Stimulated activated CD4-positive, alpha-beta T cell treated with anti-CD3 and anti-CD28 coated beads, TNF-alpha, amount 100 ng/mL, for 24 hours (primary cell): ENCODE measurements at places on chromosomes 6 and 20.
A peak's percentile ranks its signal among the peaks of the same experiment; 100 is the strongest.

- DNase-seq: no peak
These were observed 399.7 kb upstream of the ADGRB3 start for GRCh38 chr6:68235326-68235784.

- no peak for DNase-seq
These were observed 174.9 kb downstream of the CD109 start for GRCh38 chr6:73870907-73871306.

GRCh38 chr6:167956983-167957492 is 40.4 kb upstream of the KIF25 start:
- no peak for DNase-seq

GRCh38 chr20:40766790-40767614 is 78.0 kb upstream of the MAFB start:
- DNase-seq: no peak

GRCh38 chr6:42987533-42988451 is 3.4 kb downstream of the PPP2R5D start:
- no peak for DNase-seq

- no peak for DNase-seq
These were observed 181.9 kb downstream of the GMDS start for GRCh38 chr6:2063547-2063946.

DNA sequence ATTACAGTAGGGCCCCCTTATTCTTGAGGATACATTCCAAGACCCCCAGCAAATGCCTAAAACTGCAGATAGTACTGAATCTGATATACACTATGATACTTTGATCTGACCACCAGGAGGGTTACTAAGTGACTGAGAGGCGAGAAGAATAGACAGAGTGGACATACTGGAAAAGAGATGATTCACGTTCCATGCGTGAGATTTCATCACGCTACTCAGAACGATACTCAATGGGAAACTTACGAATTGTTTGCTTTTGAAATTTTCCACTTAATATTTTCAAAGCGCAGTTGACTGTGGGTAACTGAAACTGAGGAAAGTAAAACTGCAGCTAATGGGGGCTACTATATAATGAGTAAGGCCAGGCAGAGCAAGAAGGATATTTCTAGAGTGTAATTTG is 60.8 kb downstream of the STX11 start:
- DNase-seq: no peak

DNA sequence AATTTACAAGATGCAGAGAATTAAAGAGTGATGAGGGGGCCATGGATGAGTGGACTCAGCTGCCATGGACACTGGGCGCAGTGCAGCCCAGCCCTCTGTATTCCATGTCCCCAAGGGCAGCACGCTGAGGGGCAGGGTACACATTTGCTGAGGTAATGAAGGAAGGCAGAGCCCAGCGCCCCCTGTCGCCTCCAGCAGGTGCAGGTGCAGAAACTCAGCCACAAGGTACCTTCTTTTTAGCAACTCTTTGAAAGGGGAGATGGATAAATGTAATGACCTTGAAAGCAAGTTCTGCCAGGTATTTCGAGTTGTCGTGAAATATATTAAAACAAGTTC is 7.1 kb downstream of the CD93 start:
- no peak for DNase-seq

GRCh38 chr20:21048841-21049273 is 57.3 kb downstream of the LINC00237 start:
- DNase-seq: no peak

- DNase-seq: no peak
These were observed 469.8 kb upstream of the FLRT3 start for GRCh38 chr20:14807224-14807623.

DNA sequence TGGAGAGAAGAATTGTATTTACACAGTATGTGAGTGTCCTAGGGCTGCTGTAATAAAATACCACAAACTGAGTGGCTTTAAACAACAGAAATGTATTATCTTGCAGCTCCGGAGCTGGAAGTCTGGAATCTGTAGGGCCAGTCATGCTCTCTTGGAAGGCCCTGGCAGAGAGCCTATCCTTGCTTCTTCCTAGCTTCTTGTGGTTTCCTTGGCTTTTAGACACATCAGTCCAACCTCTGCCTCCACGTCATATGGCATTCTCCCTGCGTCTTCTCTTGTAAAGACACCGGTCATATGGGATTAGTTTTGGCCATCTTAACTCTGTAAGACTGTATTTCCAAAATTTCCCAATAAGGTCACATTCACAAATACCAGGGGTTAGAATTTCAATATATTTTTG is 10.8 kb downstream of the FNDC1 start:
- no peak for DNase-seq

GRCh38 chr6:110482774-110483400 is 6.5 kb upstream of the SLC22A16 start:
- DNase-seq: no peak

DNA sequence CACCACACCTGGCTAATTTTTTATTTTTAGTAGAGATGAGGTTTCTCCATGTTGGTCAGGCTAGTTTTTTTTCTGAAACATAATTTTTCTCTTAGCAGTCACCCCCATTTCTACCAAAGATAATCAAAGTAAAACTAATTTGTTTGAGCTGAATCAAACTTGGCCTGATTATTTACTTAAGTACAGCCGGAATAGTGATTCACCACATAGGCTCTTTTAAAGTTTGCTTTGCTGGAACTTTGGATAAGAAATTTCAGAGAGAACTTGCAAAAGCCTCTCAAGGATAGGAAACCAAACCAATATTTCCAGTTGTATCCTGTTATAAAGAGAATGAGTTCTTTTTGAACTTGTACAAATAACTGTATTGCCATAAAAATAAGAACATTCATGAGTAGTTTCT is 105.0 kb upstream of the SYNCRIP start:
- DNase-seq: no peak

- DNase-seq: peak; percentile 49
These were observed 108.2 kb upstream of the GMDS start for GRCh38 chr6:2353412-2354137.

DNA sequence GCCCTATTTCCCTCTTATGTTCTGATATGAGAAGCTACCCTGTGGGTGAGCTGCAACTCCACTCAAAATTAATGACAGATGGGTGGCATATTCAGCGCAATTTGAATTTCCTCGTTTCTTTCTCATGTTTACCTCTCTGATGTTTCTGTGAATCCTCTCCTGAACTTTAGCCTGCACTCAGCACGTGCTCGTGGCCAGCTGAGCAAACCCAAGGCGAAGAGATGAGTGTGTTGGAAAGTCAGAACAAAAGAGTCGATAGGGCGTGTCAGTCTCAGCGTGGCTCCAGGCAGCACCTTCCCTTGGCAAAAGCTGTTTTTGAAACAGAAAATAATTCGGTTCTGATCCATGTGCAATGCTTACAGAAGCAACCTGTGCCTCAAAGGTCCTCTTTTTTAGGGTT is 226.1 kb upstream of the GMDS start:
- DNase-seq: no peak

GRCh38 chr20:51715163-51715855 is 52.9 kb downstream of the ATP9A start:
- DNase-seq: no peak

- no peak for DNase-seq
These were observed 62.2 kb upstream of the NUP153 start for GRCh38 chr6:17768881-17769280.

DNA sequence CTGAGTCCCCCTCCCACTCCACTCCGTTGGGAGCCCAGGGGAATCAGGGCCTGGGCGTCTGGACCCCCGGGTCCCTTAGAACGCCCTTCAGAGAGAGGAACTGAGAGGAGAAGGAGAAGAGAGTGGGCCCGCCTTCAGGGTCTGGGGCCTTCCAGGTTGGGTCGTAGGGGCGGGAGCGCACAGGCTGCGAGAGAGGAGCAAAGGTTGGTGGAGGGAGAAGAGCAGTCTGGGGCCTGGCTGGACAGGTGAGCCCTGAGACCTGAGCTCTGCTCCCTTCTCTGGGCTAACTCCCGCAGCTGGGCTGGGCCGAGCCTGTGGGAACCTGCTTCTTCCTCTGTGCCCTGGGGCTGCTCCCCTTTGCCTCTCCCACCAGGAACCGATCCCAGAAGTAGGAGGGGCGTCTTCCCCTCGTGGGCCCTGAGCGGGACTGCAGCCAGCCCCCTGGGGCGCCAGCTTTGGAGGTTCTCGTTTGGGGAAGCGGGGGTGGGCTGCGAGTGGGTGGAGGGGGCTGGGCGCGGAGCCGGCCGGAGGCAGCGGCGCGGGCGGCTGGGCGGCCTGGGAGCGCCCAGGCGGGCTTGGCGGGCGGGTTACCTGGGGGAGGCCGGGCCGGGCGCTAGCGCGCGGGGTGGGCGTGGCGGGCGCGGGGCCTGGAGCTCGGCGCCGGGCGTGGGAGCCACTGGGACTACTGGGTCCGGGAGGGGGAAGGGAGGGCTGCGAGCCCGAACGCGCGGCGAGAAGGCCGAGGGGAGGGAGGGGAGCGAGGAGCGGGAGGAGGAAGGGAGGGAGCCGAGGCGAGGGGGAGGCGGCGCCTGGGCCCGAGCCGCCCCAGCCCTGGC is at the start of gene DDR1:
Gene DDR1, plus strand, starts transcription at position 835 of the 836 bp plus-strand sequence. CDS start 4,211 bp downstream, outside the sequence.
- DNase-seq: peak; percentile 59

- no peak for DNase-seq
These were observed 15.6 kb downstream of the SLC13A3 start for GRCh38 chr20:46635514-46636136.

DNA sequence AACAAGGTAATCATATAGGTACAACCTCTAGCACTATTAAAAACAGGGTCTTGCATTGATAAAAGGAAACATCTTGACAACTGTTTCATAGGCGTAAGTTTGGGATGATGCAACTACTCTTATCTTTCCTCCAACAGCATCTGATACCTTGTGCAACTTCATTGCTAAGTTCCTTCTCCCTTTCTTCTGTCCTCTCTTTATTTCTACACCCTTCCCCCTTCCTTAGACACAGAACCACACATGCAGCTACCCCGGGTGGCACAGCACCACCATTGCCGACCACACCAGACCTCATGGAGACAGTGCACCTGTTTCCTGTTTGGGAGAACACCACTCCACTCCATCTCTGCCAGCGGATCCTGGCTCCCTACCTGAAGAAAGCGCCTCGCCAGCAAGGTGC is 14.4 kb downstream of the MYB start:
- no peak for DNase-seq

DNA sequence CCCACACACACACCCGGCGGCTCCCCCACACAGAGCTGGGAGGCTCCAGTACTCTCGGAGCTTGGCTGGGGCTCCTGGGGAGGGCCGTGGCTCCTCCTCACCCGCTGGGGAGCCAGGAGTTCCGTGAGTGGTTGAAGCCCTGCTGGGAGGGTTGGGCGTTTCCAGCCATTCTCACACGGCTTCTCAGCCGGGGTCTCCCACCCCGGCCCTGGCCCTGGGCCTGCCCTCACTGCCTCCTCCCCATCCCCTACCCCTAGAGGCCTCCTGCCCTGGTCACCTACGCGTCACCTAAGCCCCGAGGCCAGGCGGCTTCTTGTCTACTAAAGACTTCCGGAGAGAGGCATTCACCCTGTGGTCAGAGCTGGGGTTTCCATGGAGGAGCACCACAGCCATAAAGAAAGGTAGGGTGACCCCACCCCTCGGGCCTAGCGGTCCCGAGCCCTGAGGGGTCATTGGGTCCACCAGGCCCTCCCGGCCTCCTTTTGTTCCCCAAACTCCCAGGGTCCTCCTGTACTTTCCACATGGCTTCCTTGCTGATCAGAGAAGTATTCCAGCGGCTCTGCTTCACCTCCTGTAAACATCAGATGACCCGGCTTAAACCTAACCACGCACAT is 99.3 kb downstream of the TTLL2 start:
- DNase-seq: no peak

GRCh38 chr20:11389186-11389585 is 528.5 kb upstream of the BTBD3 start:
- no peak for DNase-seq

DNA sequence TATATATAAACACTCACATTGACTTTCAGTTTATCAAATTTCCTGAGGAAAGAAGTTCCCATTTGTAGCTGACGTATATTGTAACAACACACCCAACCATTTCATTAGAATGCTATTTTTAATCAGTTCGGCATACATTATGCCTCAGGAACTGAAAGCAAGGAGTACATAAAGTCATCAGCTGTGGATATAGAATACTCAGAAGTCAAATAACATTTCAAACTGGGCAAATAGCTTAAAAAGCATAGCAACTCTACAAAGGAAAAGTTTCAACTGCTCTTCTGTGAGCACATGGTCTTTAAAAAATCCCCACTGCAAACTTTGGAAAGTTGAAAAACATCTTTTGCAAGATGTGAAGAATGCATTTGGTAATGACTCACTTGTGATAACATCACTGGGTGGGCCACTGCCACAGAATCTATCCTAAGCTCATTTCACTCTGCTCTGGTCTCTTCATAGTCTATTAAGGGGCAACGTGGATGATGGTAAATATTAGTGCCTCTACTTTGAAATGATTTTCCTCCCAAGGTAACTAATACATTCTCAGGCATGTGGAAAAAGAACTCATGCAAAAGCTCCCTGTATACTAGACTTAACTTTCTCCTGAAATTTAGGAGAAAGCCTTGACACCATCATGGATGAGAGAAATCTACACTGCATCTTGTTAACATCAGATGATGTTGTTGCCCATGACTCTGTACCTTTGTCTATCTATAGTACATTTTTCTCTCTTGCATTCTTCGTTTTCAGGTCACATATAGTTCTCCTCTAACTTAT is 49.2 kb downstream of the FYN start:
- no peak for DNase-seq

- DNase-seq: no peak
These were observed 780.9 kb downstream of the TBC1D32 start for GRCh38 chr6:120553353-120553752.

DNA sequence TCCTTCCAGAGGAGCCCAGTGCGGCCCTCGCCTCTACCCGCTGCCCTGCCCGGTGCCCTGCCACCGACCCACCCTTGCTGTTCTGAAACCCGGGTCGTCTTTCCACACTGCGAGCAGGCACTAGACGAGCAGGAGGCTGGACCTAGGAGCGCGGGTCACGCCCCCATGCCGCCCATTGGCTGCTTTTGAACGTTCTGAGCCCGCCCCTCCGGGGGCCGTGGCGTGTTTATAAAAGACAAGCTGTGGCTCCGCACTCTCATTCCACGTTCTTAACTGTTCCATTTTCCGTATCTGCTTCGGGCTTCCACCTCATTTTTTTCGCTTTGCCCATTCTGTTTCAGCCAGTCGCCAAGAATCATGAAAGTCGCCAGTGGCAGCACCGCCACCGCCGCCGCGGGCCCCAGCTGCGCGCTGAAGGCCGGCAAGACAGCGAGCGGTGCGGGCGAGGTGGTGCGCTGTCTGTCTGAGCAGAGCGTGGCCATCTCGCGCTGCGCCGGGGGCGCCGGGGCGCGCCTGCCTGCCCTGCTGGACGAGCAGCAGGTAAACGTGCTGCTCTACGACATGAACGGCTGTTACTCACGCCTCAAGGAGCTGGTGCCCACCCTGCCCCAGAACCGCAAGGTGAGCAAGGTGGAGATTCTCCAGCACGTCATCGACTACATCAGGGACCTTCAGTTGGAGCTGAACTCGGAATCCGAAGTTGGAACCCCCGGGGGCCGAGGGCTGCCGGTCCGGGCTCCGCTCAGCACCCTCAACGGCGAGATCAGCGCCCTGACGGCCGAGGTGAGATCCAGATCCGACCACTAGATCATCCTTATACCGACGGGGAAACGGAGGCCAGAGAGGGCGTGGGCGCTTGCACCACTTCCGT is at the start of gene ID1:
Gene ID1, plus strand, starts transcription at position 259 of the 871 bp plus-strand sequence. Its CDS starts 99 bp downstream, at position 358.
- DNase-seq: peak; percentile 81

DNA sequence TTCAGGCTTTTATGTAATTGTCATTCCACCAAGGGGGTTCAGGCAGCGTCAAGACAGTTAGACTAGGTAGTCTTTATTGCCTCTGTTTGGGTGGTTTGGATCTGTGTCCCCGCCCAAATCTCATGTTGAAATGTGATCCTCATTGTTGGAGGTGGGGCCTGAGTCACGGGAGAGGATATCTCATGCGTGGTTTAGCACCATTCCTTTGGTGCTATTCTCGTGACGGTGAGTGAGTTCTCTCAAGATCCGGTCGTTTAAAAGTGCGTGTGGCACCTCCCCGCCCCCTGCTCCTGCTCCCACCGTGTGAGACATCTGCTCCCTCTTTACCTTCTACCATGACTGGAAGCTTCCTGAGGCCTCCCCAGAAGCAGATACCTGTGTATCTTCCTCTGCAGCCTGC is 51.3 kb upstream of the FOXC1 start:
- DNase-seq: no peak
